Stimulated activated CD8-positive, alpha-beta memory T cell treated with anti-CD3 and anti-CD28 coated beads, Interleukin-4, amount 100 ng/mL, for 1 hour (primary cell): ENCODE measurements at places on chromosomes 12 and 14.

GRCh38 chr14:61608245-61609165, 86.8 kb upstream of the HIF1A start:
- DNase-seq, result no peak

DNA sequence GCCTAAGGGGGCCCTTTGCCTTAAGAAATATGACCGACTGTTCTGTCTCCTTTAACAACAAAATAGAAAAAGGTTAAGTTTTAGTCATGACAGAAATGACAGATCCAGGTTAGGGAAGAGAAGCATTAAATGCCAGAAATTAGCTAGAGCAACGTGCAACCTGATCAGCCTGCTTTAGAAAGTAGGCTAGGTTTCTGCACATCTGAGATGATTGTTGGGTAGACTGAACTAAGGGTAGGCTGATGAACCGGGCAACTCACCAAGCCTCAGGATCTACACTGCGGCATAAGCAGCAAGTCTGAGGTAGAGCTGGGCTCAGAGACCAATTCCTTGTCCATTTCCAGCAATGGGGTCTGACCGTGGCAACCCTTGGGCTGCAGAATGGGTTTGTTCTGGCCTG, 29.4 kb downstream of the NPC2 start:
- no peak for DNase-seq

DNA sequence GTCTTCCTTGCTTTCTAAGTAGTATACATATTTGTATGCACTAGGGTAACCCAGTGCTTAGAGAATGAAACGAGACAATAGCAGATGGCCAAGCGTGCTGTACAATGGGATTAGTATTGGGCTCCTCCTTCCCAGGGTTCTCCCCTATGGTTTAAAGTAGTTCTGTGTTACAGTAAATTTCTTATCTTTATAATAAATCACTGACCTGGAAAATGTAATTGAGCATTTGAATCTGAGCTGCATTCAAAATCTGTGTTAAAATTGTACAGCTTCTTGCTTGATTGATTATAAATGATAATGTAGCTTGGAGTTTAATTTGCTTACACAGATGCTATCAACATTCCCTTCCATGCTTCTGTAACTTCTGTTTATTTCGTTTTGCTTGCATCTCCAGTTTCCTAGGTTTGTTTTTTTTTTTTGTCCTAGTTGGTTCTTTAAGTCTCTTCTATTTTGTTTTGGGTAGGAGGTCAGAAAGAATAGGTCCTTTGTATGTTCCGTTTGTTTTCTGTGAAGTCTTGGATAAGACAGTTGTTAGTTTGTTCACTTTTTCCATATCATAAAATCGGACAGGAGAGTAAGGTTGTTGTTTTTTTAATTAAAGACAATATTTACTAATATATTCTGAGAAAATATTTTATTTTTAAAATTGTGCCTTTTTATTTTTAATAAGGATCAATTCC, 171.2 kb downstream of the ERC1 start:
- DNase-seq, result no peak

DNA sequence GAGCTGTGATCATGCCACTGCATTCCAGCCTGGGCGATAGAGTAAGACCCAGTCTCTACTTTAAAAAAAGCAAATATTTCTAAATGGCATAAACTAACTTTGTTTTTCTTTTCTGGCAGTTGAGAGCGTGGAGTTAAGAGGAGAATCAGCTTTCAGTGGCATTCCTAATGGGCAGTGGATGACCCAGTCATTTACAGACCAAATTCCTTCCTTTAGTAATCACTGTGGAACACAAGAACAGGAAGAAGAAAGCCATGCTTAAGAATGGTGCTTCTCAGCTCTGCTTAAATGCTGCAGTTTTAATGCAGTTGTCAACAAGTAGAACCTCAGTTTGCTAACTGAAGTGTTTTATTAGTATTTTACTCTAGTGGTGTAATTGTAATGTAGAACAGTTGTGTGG, 21.2 kb downstream of the TDG start:
- no peak for DNase-seq

DNA sequence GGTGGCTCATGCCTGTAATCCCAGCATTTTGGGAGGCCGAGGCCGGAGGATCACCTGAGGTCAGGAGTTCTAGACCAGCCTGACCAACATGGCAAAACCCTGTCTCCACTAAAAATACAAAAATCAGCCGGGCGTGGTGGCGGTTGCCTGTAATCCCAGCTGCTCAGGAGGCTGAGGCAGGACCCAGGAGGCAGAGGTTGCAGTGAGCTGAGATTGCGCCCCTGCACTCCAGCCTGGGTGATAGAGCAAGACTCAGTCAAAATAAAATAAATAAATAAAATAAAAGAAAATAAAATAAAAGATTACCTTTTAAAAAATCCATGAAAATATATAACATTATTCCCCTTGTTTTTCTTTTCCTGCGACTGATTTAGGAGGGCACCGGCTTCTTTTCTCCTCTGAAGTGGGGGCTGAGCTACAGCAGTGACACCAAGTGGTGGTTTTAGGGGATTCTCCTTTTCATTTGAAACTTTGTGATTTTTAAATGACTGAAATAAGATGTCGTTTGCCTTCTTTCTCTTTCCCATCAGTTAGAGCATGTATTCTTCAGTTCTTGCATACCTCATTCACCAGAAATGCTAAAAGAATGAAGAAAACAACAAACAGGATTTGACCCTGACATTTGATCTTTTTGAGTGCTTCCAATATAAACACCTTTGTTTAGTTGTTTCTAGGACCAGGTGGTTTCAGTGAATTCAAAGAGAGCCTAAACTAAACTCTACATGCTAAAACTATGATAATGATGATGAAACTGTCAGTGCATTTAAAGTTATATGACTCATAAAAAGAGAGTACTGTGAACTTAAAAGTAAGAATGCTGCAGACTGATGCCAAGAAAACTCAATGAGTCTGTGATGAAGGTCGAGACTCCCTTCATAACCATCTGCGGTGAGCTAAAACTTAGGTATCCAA, 22.6 kb upstream of the PKP2 start:
- DNase-seq, result no peak

GRCh38 chr12:97899956-97900355, 437.4 kb downstream of the RMST start:
- no peak for DNase-seq

DNA sequence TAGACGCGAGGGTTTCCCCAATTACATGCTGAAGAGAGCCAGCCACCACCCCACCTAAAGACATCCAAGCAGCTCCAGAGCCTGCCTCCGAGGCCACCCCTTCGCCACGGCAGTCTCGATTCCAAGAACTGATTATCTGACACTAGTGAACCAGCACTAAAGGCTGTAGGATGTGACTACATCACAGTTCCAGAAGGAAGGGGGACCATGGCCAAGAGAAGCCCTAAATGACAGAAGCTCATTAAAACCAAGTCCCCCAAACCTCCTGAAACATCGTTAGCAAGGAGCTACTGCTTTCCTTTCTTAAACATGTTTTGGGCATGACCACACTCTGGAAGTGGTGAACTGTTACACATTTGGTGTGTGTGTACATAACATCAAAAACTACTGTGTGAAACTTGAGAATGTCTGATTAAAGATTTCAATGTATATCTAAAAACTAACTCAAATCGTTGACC, 88.2 kb downstream of the DUSP16 start:
- no peak for DNase-seq
